T-helper 17 cell (primary cell): ENCODE measurements at places on chromosomes 5 and 9.

- no peak for DNase-seq
Observed at GRCh38 chr9:123642291-123643278, 286.6 kb downstream of the CRB2 start.

DNA sequence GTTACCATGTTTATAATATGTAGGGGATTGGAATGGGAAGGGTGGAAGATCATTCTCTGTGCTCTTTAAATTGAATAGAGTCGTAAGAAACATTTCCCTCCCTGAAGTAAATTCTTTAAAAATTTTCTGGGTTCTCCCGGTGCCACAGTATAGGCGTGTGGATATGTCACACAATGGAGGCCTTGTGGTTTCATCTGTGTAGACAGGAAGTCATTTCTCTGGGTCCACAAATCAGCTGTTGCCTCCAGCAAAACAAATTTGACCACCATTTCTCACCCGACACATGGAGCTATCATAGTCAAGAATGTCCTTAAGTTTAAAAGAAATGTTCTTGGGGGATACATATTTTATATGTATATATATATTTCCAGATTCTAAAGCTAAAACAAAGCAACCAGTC lies 17.4 kb downstream of the CEP78 start:
- no peak for DNase-seq

DNA sequence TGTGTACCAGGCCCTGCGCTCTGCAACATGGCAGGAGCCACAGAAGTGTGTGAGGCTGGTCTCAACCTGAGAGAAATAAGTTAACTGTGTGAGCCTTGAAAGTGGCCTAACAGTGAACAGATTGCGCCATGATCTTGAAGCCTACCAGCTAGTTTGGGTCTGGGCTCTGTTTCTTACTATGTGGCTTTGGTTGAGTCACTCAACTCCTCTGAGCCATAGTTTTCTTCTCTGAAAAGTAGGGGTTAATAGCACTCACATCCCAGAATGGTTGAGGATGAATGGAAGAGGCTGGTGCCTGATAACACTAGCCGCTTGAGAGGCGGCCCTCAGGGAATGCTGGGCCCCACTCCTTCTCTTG lies 121.5 kb downstream of the RGS3 start:
- no peak for DNase-seq

DNA sequence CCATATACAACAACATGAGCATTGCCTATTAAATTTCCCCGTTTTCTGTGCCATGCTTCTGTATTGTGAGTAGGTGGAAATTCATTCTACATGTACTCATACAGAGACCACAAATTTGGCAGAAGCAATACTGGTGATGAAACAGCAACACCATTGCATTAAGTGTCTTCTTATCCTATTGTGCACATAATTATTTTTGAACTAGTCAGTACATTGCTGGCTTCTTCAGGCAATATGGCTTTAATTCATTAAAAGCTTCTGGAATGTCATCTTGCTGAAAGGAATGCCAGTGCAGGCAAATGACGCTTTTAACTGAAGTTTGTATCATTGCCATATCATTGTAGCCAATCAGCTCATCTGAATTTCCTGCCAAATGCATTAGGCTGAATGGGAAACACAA lies 82.6 kb downstream of the KIAA1958 start:
- no peak for DNase-seq

DNA sequence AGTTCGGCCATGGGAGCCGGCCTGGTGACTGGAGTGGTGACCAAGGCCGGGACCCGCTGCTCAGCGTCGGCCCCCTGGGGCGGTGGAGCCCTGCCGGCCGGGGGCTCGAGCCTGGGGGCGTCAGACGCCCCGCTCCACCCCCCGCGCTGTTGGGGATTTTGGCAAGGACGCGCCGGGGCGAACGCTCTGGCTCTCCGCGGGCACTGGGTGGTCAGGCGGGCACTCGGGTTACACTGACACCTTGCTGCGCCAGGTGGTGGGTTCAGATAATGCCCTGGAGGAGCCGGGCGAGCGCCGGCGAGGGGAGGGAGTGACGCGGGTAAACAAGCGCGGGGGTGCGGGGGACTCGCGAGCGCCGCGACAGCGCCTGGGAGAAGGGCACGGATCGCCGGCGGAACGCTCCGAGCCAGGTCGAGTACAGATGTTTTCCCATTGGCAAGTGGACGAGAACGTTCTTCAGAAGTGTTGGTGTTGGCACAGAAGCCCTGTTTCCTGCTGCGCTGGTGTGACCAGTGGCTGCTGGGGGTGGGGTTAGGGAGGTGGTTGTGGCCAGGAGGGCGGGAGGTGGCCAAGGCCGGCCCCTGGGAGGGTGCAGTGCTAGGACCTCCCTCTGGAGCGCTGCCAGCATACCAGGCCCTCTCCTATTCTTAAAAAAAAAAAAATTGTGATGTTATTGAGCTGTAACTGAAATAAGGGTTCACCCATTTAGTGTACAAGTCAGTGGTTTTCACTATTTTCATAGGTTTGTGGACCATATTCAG lies 773 bp downstream of the SQSTM1 start:
- peak; percentile 81 for DNase-seq

- no peak for DNase-seq
Observed at GRCh38 chr9:32577316-32577715, 4.4 kb upstream of the NDUFB6 start.

DNA sequence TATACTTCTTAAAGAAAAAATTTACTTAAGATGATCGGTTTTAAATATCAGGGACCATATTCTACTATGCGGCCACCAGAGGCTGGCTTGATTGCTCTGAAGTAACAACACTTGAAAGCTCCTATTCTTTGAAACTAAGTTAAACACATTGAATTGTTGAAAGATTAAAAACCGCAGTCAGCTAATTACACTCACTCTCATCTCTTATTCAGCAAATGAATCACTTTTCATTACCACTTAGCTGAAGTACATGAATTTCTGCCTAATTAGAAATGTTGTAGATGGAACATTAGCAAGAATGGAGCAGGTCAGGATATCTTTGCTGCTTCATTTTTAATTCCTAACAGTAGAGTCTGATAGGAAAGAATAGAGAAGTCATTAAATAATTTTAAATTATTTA lies 42.3 kb downstream of the LSM11 start:
- DNase-seq, result no peak

- DNase-seq, result no peak
Observed at GRCh38 chr9:26462751-26463150, 429.9 kb downstream of the CAAP1 start.

DNA sequence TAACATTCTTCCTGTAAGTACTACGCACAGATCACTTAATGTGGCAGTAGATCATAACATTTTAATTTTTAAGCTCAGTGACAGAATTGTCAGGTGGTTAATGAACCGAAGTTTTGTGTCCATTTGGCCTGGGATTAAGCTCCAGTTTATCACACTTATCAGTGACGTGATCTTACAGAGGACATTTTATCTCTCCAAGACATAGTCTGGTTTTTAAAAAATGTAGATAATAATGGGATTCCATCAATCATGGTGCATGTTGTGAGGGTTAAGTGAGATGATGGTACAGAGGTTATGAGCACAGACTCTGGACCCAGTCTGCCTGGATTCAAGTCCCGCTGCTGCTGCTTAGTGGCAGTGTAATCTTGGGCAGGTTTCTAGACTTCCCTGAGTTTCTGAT lies 66.0 kb upstream of the ZFAND5 start:
- no peak for DNase-seq

- no peak for DNase-seq
Observed at GRCh38 chr5:114726131-114726530, 364.3 kb downstream of the KCNN2 start.
